ENCODE measurements at places on chromosomes 7 and 10. TPM values are rescaled to one million over a fixed set of nuclear protein-coding genes. Genes with fewer than 3 reads are reported as not detected.

SMC3 gene
- 79.6 TPM for polyA plus RNA-seq

IFIT3 gene
- 15.7 TPM for polyA plus RNA-seq

DNA sequence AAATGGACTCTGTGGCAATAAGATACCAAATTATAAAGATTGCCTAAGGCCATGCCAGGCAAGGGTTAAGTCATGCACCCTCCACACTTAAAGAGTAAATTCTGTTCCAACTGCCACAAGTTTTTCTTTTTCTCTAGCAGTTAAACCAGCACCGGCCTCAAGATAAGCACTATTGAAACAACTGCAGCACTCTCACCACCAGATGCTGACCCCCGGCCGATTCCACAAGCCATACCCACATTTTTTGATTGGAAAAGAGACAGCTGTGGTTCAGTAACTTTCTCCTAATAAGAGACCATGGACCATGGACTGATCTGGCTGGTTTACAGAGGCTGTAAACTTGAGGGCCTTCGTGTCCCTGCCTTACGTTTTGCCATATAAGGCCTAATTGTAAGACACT, 44.9 kb downstream of the GRM8 start:
- DNase-seq: no peak

GRCh38 chr10:20582041-20582440, 315.1 kb downstream of the NEBL start:
- DNase-seq: no peak

GRCh38 chr10:88890681-88891381, 10.8 kb downstream of the STAMBPL1 start:
- DNase-seq: no peak

All from left renal cortex interstitium (tissue), 4 donors.